ENCODE measurements at places on chromosomes 1 and 21.
A peak's percentile ranks its signal among the peaks of the same experiment; 100 is the strongest.

GRCh38 chr1:242435200-242435599, 89.3 kb downstream of the PLD5 start:
- no peak for DNase-seq

DNA sequence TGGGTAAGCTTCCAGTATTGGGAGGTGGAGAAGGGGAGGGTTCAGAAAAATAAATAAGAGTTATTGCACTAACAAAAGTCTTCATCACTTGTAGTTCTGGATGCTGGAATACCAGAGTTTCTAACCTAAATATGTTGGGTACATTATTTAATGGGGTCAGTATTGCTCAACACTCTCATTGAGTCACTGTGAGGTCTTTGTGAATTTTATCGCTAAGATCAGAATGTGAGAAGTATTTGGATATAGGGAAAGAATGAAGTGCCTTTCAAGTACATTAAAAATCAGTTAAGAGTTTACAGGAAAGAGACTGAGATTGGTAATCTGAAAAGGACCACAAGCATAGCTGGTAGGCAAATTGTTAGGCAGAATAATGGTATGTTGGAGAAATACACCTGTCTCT, 8.8 kb downstream of the SNRPE start:
- DNase-seq: no peak

GRCh38 chr1:172381946-172382345, 38.5 kb upstream of the C1orf105 start:
- no peak for DNase-seq

DNA sequence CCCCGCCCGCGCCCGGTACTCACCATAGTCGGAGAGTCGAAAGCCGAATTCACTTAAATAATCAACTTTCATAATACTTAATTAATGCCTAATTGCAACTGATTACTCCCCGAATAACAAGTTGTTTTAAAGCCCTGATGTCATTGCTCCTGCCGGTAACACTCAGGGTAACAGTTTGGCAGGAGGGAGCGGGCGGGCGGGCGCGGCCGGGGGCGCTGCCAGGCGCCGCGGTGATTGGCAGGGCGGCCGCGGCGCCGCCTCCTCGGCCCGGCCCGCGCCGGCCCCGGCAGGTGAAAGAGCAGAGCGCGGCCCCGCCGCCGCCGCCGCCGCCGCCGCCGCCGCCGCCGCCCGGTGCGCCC, 102.2 kb downstream of the CASZ1 start:
- DNase-seq: no peak

DNA sequence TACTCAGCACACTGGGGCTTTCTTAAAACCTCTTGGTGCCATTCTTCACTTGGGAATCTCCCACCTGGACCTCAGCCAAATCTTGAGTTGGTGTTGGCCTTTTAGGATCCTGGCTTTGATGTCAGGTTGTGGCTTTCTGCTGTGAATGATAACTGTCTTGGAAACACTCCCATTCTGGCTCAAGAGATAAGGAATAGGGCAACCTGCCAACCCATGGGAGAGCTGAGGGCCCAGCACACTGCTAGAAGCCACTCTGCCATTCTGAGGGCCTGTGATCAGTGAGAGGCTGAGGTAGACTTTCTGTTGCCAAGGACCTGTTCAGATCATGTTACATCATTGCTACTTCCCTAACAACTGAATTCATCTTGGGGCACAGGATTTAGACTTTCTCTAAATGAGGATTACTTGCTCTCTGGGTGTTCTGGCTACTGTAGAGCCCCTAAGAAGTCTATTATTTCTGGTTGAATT, 45.8 kb downstream of the TTC39A start:
- peak; percentile 91 for DNase-seq

GRCh38 chr1:31669786-31670592, 25.3 kb upstream of the PEF1 start:
- DNase-seq: peak; percentile 78

GRCh38 chr1:224044420-224044819, 69.5 kb upstream of the FBXO28 start:
- no peak for DNase-seq

DNA sequence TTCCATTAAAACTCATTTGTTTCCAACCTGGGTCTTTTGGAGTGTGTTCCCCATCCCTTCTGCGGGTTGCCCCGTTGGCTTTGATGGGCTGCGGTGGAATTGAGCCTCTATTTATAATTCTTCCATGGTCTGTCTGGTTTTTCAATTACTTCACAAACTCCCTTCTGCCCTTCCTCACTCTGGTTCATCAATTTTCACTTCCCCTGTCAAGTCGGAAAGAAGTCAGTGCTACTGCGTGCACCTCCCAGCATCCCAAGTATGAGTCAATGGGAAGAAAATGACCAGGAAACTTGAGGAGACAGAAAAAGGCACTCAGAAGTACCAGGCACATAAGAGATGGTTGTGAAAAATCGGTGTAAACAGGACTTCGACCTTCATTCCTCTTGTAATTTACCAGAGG, 126.2 kb downstream of the KAZN start:
- DNase-seq: no peak

All from NCI-H2107 (cell line).